ENCODE measurements at places on chromosomes 5 and 9.
A peak's percentile ranks its signal among the peaks of the same experiment; 100 is the strongest.

DNA sequence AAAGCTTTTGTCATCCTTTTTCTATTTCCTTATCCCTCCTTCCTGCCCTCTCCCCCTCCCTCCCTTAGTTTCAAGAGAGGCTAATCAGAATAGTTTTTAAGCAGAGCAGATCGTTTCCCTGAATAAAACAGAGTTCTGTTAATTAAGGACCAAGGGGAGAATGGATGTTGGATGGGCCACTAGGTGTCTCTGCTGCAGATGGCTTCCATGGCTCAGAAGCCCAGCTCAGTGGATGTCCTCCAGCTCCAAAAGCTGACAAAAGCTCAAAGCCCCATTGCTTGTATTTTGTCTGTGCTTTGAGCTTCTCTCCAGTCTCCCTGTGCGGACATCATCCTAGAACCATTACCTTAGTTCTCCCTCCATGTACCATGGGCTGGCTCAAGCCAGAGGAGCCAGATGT is 21.0 kb upstream of the NPR3 start:
- DNase-seq, result peak; percentile 39

DNA sequence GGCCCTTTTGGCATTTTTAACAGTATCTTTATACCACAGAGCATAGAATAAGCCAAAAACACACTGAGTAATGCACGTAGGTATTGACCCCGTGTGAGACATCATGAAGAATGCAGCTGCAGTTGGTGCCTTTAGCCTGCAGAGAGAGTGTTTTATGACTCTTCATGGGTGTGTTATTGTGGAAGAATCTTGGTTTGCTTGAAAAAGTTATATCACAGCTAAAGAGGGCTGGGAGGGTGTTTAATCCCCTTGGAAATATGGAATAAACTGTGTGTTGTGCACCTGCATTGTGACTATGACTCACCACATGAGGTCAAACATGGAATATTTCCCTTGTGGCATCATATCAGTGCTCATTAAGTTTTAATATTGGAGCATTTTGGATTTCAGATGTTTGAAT is 458.7 kb downstream of the CDH9 start:
- DNase-seq, result no peak

DNA sequence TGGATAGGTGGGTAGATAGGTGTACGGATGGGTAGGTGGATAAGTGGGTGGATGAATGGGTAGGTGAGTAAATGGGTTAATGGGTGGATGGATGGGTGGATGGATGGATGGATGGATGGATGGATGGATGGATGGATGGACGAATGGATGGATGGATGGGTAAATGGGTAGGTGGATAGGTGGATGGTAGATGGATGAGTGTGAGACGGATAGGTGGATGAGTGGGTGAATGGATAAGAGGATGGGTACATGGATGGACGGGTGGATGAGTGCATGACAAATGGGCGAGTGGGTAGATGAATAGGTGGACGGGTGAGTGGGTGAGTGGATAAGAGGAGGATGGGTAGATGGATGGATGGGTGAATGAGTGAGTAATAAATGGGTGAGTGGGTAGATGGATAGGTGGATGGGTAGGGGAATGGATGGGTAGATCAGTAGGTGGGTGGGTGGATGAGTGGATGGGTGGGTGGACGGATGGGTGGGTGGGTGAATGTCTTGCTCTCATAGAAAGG is 179.2 kb downstream of the FGF18 start:
- no peak for DNase-seq

GRCh38 chr9:83339435-83339834 is 198.8 kb downstream of the FRMD3 start:
- peak; percentile 72 for DNase-seq

DNA sequence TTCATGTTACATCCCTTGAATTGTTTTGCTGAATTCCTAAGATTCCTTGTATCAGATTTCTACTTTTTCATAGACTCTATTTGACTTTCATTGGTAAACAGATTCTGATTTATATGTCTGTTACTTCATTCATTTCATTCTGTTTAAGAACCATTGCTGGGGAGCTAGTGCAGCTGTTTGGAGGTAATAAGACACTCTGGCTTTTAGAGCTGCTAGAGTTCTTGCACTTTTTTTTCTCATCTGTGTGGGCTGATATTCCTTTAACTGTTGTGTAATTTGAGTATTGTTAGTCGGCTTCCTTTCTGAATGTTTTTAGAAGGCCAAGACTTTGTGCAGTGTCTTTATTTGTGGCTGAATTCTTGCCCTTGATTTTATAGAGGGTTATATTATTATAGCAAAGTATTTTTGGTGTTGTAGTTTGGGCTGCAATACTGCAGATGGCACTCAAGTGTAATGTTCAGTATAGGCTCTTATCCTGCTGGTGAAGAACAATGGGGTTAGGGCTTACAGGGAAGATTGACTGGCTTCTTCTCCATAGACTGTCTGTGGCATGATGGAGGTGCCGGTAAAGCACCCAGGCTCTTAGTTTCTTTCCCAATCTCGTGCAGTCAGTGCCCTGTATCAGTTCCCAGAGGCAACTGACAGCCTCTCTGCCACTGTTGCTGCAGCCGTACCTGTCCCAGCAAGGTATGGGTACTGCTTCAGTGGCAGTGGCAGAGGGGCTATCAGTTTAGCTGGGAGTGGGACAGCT is 162.2 kb downstream of the OXCT1 start:
- DNase-seq, result peak; percentile 31

DNA sequence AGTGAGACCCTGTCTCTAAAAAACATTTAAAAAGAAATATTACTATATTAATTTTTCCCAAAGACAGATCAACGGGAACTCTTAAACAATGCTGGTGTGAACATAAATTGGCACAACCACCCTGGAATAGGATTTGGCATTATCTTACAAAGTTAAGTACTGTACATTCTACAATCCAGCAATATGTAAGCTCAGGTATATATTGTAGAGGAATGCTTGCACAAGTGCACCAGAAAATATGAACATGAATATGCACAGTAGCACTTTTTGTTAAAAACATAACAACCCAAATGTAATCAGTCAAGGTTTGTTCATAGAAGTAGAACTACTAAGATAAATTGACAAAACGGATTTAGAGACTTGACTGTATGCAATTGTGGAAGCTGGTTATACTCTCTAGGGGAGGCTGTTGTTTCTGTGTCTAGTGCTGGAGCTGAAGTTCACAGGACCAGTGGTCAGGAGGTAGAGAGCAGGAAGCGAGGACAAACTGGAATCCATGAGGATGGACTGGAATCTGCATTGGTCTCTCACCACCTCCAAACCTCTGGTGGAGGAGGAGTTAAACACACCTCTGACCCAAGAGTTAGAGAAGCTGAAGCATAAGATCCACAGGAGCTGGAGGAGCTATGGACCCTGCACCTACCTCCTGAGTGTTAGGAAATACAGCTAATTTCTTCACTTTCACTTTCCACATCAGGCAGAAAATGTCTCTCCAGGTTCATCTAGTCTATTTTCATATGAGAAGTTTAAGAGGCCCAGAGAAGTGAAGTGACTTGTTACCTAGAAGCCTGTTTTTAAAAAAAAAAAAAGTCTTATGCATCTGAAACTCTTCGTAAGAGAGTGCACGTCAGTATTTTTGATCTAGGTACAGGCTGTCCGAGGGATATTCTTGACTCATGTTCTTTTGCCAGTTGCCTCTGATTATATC is 20.3 kb upstream of the RIC1 start:
- peak; percentile 36 for DNase-seq

GRCh38 chr5:78544561-78545201 is 103.9 kb downstream of the LHFPL2 start:
- DNase-seq, result peak; percentile 79

DNA sequence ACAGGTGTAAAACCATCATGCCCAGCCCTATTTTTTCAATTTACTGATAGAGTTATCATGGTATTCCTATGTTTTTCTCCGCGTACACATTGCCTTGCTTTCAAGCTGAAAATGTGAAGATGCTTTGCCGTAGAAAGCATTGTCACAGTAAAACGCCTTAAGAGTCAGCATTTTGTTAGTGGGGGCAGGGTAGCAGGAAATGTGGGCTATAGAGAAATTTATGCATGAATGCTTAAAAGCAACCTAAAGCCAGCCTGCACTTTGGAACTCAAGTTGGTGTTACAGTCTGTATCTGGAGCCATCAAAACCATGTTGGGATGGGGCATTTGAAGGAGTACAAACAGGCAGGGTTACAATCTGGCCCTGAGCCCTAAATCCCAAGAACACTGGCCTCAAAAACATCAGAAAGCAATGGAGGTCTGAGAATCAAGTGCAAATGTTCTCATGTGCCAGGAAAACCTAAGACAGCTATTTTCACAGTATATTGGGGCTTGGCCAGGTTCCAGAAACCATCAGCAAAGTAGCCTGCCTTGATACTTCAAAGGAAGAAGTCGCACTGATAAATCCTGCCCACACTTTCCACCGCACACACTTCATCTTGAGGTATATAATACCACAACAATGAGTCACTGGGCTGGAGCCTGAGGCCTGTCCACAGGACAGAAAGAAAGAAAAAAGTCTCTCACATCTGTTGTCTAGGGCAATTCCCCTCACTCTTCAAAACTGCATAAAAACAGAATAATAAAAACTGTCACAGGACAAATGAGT is 313.8 kb downstream of the ENC1 start:
- peak; percentile 99 for DNase-seq

GRCh38 chr5:124956471-124957029 is 210.1 kb upstream of the ZNF608 start:
- no peak for DNase-seq

DNA sequence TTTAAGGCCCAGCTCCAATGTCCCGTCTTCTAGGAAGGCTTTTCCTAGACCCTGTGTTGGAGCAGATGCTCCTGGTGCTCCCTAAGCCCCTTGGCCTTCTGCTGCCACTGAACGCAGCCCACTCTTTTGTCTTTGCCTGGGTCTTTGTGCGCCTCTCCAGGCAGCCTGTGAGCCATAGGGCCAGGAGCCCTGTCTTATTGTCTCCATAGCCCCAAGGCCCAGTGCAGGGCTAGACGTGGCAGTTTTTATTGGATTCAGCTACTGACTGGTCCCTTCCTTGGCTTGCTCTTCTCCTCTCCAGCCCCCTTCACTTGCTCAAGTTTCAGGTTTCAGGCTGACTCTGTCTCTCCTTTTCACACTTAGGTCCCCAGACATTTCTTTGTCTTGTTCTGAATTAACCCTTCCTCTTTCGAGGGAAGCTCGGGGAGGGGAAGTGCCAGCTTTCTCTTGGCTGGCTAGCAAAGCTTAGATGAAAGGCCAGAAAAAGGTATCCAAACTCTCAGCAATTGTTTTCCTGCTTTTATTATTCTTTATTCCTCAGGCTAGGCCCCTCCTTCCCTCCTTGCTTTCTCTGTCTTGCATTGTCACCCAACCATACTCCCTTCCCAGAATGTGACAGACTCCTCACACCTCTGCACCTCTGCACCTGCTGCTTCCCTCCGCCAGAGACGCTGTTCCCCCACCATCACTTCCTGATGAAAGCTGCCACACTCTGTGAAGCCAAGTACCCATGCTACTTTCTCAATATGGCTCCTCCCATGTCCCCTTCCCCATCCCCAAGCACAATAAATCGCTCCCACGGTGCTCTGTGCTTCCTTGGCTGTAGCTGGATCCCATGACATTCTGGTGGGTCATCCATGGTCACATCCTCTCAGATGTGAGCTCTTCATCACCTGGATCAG is 101.6 kb upstream of the CPEB4 start:
- no peak for DNase-seq

DNA sequence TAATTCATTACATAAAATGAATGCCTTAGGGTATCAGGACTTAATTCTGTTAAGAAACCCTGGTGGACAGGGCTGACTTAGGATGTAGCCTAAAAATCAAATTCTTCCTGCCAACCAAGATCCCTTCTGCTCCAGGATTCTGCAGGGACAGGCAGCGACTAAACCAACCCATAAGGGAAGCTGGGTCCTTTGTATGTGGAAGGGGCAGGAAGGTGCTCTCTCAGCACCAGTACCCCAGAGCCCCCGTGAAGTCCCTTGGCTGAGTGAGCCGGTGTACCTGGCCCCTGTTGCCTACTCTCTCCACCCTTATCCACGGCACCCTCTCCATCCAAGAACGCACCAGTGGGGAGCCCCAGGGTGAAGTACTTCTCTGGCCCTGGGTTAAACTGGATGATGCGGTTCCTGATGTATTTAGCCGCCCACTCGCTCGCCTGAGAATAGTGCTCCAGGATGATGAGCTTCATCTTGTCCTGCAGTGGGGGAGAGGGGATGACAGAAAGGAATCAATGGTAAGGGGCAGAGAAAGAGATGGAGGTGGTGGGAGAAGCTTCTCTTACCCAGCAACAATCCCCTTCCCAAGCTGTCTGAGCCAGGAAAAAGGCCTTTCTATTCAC is 1.1 kb downstream of the GNPDA1 start:
- no peak for DNase-seq

DNA sequence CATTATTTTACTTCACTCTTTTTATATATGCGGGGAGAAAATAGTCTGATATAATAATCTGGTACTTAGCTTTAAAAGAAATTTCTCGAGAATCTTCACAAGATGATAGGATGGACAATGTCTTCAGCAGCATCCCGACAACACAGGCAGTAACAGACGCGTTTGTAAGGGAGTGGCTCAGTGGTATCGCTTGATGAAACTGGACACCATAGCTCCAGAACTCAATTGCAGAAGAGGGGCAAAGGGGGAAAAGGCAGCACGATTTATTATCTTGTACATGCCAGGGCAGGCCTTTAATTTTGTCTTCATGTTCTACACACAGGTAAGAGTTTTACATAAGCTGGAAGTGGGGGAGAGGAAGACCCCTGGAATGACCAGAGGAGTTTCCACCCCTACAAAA is 15.7 kb downstream of the IL4 start:
- no peak for DNase-seq
